Stimulated activated CD8-positive, alpha-beta memory T cell treated with anti-CD3 and anti-CD28 coated beads, Interleukin-15, amount 100 ng/mL, for 1 hour (primary cell): ENCODE measurements at places on chromosomes 1 and 21.

- DNase-seq: no peak
These were observed 1.9 kb downstream of the GIPC2 start for GRCh38 chr1:78047631-78048030.

- no peak for DNase-seq
These were observed 7.0 kb downstream of the GPR37L1 start for GRCh38 chr1:202129453-202130296.

- DNase-seq: no peak
These were observed 39.2 kb upstream of the RUNX1 start for GRCh38 chr21:35088319-35088771.

DNA sequence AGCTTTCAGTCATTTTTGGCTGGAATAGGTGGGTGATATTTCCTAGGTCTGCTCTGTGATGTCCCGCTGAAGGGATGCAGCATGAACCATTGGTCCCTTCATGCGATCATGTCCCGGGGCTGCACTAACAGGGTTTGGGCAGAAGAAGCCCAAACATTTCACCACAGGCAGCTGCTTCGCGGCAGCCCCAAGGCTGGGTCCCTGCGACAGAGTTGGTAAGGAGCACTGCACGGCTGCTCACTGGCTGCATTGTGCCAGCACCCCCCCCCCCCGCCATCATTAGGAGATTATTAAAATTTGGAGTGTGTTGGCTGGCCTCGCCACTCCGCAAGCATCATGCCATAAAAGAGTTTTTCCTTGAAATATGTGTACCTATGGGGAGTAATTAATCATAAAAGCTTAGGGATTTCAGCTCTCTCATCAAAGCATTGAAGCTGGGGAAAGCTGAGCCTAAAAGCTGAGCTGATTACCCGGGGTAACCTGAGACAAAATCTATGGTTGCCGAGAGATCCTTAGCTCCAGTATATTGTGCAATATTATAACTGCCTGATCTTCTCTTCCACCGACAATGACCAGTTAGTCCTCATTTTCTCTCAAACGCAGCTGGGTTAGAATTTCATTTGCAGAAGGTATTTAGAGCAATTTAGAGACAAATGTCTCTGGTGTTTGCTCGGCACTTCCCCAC is 62.5 kb downstream of the PEX14 start:
- no peak for DNase-seq

DNA sequence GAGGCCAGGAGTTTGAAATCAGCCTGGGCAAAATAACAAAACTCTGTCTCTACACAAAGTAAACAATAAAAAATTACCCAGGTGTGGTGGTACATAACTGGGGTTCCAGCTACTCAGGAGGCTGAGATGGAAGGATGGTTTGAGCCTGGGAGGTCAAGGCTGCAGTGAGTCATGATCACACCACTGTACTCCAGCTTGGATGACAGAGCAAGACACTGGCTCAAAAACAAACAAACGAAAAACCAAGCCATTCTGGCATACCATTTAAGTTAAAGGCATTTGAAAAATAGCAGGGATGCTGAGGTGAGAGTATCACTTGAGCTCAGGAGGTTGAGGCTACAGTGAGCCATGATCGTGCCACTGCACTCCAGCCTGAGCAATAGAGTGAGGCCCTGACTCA is 5.3 kb upstream of the ALDH9A1 start:
- DNase-seq: no peak

- DNase-seq: no peak
These were observed 58.0 kb downstream of the MEGF6 start for GRCh38 chr1:3553166-3553939.
